ENCODE measurements at places on chromosomes 12 and 14.

DNA sequence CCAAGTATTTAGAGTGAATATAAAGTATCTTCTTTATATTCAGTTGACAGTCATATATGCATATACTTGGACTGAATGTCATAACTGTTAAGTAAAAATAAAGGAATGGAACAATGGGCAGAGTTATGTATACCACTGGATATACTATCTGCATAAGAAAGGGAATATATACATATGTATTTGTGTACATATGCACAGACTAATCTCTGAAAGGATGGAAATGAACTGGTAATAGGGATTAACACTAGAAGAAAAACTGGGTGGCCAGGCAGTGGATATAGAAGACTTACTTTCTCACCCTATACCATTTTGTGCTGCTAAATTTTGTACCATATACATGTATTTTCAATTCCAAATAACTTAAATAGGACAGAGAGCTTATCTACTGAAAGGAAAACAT, 200.1 kb downstream of the MED13L start:
- no peak for DNase-seq

DNA sequence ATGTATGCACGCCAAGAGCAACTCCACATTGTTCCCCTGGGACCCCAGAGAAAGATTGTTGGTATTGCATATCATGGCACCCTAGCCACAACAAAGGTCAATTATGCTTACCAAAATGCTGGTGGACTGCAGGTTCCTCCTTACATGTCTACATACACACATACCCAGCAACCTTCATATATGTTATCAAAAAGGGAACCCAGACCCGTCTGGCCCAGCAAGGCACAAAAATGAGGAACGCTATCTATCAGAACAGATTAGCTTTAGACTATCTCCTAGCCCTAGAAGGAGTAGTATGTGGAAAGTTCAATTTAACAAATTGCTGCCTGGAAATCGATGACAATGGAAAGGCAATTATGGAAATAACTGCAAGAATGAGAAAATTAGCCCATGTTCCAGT, 61.5 kb downstream of the DHRS2 start:
- no peak for DNase-seq

- no peak for DNase-seq
Measured at GRCh38 chr12:27437839-27438238, 8.7 kb upstream of the SMCO2 start.

- no peak for DNase-seq
Measured at GRCh38 chr14:26963711-26964110, 365.9 kb upstream of the NOVA1 start.

Measured in NCI-H1105 treated with DMSO at 0.1 percent for 48 hours (cell line).